Sigmoid colon (tissue), 7 donors: ENCODE measurements at places on chromosomes 16 and 17.

DNA sequence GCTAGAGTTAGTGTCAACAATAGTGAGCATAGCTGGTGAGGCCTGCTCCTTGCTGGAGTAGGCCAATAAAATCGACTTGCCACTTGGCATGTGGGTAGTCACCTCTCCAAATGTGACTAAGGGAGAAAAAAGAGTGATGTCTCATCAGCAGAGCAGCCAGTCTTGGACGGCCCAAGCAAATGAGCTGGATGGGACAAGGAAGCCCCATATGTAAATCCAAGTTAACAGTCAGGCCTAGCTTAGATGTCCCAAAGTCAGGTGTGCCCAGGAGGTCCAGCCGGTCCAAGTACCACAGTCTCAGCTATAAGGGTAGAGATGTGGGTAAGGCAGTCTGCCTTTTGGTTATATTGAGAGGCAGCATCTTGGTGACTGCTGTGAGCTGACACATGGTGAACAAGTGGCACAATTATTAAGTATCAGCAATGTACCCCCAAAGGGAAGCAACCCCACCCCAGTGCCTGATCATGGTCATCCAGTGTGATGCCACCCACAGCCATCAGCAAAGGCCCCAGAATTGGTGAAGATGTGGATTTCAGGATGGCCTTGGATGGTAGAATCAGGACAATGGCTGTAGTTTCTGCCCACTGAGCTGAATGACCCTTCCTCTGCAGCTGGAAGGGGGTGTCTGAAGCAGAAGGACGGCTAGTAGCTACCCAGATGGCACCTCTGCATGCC is 83.4 kb downstream of the TNFRSF13B start:
- no peak for DNase-seq

- peak; percentile 60 for DNase-seq
Observed at GRCh38 chr17:76088868-76089576, 10.0 kb downstream of the ZACN start.

- peak; percentile 66 for DNase-seq
Observed at GRCh38 chr17:42247734-42248133, 28.5 kb downstream of the STAT5B start.

DNA sequence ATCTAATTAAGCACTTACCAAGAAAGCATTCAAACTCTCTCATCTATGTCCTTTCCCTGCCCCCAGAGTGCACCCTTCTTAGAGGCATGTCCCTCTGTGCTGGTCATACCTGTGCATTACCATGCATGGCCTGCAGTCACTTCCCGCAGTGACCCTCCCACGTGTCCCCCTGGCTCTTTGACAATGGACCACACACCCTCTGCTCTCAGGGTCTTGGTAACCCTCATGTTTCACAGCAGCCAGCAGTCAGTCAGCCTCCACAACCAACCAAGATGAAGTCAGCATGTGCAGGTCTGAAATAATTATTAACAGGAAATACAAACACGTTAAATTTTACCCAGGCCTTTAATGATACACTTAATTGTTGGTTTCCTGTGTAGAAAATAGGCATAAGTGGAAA is 10.1 kb downstream of the KRT33A start:
- no peak for DNase-seq

GRCh38 chr17:59533694-59534093 is 31.7 kb upstream of the DHX40 start:
- DNase-seq = no peak

GRCh38 chr16:8872967-8873865 is 4.4 kb upstream of the CARHSP1 start:
- no peak for DNase-seq

DNA sequence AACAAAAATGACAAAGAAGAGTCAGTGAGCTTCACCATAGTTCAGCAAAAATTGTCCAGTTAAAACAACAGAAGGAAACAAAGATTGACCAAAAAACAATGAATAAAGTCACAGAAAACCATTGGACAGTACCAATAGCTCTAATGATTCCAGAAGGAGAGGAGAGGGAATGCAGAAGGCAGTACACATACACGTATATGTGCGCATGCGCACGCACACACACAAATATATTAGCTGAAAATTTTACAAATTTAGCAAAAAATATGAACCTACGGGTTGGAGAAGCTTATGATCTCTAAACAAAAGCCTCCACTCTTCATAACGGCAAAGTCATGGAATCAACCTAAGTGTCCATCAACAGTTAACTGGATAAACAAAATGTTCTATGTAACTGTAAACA is 120.3 kb upstream of the MON1B start:
- no peak for DNase-seq

- DNase-seq = no peak
Observed at GRCh38 chr17:18033442-18034099, 5.4 kb downstream of the ATPAF2 start.

DNA sequence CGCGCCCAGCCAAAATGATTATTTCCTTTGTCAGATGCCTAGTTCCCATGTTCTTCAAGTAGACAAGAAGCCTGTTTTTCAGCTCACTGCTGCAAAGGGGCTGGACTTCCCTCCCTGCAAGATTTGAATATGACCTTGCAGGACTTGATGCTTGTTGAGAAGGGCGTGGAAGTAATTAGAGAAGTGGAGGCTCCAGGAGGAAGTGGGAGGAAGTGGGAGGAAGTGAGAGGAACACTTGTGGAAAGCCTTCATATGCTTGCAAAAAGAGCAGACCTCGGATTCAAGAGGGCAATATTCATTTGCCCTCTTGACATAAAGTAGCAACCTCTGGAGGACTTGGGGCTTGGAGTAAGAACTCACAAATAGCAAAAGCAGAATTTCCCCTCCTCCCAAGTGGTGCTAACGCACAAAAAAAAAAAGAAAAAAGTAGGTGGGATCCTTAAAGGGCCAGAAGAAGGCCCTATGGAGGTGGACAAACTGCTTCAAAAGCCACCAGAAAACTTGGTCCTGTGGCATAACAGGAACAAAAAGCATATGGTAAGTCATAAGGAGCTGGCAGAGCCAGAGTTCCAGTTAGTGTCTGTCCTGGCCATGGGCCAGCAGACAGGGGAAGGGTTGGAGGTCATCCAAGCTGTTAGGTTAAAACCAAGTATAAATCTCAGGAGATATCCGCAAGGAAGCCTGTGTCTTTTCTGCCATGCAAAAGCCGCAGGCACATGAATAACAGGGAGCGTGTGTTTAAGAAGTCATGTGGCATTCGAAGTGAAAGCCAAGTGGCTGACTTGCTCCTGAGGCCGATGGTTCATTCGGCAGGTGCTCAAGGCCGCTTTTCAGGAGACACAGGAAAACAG is 20.6 kb upstream of the PRKAR1A start:
- DNase-seq = peak; percentile 66

GRCh38 chr17:47905221-47905733 is 9.2 kb downstream of the SP2 start:
- DNase-seq = peak; percentile 91
